ENCODE measurements at places on chromosomes 2 and 18. TPM values are rescaled to one million over a fixed set of nuclear protein-coding genes. Genes with fewer than 3 reads are reported as not detected.

DNA sequence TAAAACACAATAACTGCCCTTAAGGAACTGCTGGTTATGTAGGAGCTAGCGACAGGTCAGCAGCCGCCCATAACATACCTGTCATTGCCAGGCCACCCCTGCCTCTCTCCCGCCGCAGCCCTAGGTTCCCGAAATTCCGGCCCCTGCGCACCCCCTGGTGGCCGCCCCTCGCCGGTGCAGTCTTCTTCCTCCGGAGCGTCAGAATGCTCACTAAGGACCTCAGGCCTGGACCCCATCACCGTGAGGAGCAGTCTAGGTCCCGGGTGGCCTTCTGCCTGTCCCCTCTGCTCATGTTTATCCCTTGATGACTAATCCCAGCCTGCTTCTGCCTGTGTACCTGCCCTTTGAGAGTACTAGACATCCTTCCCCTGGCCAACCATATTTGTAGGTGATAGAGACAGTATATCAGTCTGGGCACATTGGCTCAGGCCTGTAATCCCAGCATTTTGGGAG is 115.7 kb upstream of the SLC1A4 start:
- DNase-seq, result peak; percentile 78

DNA sequence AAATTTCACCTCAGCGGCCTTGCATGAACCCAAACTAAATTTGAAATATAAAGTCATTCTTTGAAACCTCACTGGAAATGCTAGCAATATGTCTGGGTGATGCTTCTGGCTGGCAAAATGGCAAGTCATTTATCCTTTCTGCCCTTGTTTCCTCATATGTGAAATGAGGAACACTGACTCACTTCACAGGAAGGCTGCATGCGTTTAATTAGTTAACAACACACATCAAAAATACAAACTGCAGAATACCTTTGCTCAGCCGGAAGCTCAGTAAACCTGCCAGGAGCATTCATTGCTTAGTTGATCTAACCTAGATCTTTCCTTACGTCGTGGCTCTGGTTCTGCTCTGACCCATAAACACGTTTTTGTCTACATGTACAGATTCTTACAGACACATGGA is 214.2 kb upstream of the ACVR2A start:
- DNase-seq, result no peak

DNA sequence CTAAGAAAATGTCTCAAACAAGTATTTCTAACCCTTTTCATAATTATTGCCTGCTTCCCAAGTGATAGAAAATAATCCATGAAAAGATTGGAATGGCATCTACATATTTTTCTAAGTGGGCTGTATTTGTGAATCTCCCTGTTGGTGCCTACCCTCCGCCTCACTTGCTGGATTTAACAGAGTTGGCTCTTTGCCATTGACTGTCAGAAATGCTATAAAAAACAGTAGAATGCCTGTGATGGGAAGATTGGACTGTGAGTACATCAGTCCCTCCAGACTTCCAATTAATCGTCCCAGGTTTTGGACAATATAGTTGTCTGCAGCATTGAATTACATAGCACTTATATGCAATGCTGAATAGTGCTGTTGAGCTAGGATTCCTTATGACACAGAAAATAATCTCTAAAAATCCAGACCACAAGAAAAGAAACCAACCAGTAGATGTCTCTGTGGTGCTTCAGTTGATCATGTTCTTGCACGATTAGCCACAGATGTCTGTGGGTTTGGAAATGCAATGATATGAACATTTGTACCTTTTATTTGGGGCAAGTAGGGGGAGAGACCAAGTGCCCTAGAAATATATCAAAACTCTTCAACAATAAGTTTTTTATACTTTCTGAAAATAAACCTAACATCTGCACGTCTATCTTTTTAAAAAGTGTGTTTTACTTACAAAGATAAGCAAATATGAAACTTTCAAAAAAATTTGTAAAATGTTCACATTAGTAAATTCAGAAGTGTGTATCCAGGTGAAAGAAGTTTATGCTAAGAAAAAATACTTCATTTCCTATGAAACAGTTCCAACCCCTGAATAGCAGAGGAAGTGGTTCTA is 88.5 kb downstream of the DYNAP start:
- DNase-seq, result no peak

DNA sequence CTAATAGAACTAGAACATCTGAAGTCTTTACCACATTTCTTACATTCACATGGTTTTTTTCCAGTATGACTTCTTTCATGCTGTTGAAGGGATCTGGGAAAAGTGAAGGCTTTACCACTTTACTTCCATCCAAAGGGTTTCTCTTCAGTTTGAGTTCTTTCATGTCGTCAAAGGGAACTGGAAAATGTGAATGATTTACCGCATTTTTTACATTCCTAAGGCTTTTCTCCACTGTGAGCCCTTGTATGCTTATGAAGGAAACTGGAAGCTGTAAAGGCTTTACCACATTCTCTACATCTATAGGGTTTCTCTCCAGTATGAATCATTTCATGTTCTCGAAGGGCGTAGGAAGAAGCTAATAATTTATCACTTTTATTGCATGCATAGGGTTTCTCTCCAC is 46.7 kb downstream of the NBEAL1 start:
- DNase-seq, result no peak

DNA sequence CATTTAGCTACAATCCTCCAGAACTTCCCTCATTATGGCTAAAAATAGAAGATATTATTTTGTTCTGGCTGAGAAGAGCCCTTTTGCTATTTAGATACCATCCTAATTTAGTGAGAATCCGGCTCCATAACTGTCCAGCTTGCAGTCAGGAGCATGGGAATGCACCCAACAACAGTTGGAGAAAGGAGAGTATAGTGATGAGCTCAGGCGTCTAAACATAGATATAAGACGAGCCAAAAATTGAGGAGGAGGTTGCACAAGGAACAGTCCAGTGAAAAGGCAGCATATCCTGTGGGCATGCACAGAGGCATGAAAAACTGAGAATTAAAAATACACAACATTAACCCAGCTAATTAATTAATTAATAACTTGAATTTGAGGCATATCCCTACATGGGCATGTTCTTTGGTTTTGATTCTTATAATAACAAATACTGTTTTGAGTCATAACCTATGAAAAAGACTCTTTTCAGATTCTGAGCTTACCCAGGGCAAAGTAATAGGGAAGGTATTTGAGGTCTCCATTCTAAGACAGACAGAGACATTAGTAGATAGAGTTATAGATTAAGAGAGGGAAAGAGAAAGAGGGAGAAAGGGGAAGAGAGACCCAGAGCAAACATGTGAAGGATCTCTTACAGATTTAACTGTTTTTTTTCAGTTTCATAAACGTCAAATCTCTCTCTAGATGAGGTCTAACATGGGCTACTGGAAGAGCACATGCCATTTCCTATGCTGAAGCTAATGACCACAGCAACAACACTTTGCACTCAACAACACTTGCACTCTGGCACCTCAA is 311.2 kb downstream of the OSR1 start:
- no peak for DNase-seq

- no peak for DNase-seq
These were observed 91.9 kb upstream of the FOSL2 start for GRCh38 chr2:28300485-28301341.

GRCh38 chr2:98282109-98282508 is 64.1 kb upstream of the CNGA3 start:
- no peak for DNase-seq

DNA sequence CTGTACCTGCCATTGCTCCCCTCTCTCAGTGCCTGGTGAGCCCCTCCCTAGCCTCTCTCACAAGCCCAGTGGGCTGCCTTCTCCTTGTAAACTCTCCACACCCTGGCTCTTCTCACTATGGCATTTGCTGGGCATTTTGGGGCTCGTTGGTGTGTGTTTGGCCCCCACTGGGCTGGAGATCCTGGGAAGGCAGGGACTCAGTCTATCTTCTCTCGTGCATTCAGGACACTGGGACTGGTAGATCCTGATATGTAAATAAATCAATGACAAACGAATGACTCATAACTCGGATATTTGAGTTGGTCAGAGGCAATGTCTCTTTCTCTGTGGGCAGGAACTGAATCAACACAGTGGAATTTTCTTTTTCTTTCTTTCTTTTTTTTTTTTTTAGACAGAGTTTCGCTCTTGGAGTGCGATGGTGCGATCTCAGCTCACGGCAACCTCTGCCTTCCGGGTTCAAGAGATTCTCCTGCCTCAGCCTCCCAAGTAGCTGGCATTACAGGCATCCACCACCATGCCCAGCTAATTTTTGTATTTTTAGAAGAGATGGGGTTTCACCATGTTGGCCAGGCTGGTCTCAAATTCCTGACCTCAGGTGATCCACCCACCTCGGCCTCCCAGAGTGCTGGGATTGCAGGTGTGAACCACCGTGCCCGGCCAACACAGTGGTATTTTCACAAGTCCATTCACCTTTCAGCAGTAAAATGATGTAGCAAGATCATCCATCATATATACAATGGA is 144.6 kb upstream of the SPRED2 start:
- DNase-seq, result no peak

DNA sequence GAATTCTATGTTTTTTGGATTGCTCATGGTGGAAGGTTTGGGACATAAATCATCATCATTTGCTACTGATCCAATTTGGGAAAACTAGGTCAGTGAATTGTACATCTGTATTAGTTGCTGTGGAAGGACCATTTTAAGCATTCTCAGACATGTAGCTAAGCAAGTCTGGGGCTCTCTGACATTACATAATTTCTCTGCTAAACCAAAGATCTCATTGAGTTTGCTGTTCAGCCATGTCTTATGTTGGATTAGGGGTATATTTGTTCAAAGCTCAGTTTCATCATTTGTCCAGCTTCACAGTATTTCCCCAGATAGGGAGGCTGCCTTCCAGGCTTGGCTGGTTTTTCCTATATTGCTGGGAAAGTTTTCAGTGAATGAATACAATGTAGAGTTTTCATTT is 399.7 kb downstream of the MTX2 start:
- DNase-seq, result no peak

DNA sequence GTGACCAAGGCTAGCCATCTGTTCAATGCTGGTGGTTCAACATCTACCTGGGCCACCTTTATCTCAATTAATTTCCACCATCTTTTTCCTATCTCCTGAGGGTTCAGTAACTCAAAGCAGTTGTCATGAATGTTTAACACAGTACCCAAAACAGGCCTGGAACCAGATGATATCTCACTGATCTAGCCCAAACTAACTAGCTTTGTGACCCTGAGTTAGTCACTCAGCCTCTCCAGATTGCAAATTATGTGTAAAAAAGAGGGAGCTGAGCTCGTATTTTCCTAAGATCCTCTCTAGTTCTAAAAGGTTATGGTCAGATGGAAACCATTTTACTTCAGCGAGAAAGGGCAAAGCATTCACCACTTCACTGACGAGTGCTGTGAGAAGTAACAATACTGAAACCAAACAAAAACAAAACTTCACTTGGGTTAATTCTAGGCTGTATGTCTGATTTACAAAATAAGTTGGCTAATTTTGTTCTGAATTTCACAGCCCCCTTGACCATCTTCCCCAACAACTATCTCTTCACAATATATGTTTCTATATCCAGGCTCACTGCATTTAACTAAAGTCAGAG is 14.8 kb downstream of the SPRED2 start:
- no peak for DNase-seq

DNA sequence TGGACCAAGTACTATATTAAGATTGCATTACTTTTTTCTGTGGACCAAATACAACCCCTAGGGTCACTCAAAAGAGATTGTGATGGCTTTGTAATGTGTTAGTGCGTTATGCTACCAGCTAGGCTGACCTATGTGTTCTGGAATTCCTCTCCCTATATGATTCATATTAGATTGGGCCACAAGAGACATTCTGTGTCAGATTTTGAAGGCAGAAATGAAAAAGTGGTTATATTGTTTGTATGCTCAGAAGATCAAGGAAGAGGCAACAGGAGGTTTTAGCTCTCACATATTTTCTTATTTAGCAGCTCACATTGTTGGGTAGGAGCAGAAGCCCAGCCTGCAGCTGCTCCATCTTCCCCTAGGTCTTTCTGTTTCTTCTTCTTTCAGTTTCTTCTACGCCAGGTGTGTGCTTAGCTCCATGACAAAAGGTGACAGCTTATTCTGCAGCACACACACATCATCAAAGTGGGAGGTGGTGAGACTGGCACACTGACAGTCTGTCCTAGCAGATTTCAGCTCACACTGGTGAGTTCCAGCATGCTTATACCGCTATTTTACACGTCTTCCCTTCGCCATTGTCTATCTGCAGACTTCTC is 156.8 kb upstream of the UBE2E3 start:
- no peak for DNase-seq

DNA sequence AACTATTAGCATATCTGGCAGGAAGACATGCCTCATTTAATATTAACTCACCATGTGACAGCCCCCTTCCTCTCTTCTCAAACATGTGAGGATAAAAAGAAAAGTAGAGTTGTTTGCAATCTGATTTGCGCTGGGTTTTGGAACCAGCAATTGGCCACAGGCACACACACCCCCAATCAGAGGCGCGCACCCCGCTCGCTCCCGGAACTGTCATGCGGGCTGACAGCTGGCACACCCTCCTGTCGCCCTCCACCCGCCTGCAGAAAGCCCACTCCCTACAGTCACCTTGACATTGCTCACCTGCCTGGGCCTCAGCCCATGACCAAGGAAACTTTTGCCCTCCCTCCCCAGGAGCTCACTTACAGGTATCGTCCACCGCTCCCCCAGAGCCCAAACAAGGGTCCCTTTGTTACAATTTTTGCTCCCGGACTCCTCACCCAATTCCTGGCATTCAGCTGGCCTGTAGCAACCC is 1.1 kb downstream of the COBLL1 start:
- peak; percentile 72 for DNase-seq

GRCh38 chr2:28277466-28277865 is 115.2 kb upstream of the FOSL2 start:
- DNase-seq, result no peak

GRCh38 chr18:14026199-14026598 is 106.0 kb downstream of the ZNF519 start:
- DNase-seq, result no peak

DNA sequence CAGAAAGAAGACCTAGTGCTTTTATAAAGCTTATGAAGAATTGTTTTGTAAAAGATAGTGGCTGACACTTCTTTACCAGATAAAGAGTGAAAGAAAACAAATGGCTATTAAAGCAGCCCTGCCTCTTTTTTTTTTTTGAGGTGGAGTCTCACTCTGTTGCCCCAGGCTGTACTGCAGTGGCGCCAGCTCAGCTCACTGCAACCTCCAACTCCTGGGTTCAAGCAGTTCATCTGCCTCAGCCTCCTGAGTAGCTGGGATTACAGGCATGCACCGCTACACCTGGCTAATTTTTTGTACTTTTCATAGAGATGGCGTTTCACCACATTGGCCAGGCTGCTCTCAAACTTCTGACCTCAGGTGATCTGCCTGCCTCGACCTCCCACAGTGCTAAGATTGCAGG is 12.9 kb downstream of the ARPC2 start:
- DNase-seq, result no peak

- DNase-seq, result peak; percentile 71
These were observed 5.2 kb downstream of the ZFP36L2 start for GRCh38 chr2:43221124-43221762.

GRCh38 chr2:83596592-83597282 is 862.3 kb downstream of the SUCLG1 start:
- no peak for DNase-seq

GRCh38 chr2:140718999-140719398 is 1411.8 kb downstream of the LRP1B start:
- DNase-seq, result no peak

FHOD3 gene
- 25.7 TPM for total RNA-seq

NAT8 gene
- total RNA-seq, result not detected

ADGRF3 gene
- total RNA-seq, result 0.89 TPM

SATB2 gene
- 2.7 TPM for total RNA-seq

UGT1A5 gene
- total RNA-seq, result 21.3 TPM

Measured in ureter (tissue), 1 donor.